ENCODE measurements at places on chromosomes 6 and 20.

DNA sequence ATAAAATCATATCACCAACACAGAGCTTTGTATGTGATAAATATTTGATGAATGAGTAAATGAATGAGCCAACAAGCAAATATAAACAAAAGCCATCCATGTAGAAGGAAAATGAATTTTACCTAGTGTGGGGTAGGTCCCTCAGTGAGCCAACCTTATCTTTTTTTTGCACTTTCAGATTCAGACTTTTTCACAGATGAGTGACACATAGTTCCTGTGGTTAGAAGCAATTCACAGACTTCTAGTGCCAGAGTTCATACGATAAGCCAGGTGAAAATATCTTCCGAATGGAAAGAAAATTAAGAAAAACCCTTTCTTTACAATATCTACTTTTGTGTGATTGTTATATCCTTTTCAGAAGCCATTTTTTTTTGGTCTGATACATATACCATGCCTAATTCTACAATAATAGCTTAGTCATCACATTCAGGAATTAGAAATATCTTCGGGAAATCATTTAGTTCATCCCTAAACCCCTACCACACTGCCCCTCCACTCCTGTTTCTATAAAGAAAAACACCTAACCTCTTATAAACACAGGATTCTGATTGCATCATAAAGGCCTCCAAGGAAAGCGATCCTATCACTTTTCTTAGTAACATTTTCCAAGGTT is 82.7 kb upstream of the CNR1 start:
- no peak for DNase-seq

- DNase-seq, result no peak
These were observed 55.2 kb upstream of the RNF24 start for GRCh38 chr20:4070323-4071177.

DNA sequence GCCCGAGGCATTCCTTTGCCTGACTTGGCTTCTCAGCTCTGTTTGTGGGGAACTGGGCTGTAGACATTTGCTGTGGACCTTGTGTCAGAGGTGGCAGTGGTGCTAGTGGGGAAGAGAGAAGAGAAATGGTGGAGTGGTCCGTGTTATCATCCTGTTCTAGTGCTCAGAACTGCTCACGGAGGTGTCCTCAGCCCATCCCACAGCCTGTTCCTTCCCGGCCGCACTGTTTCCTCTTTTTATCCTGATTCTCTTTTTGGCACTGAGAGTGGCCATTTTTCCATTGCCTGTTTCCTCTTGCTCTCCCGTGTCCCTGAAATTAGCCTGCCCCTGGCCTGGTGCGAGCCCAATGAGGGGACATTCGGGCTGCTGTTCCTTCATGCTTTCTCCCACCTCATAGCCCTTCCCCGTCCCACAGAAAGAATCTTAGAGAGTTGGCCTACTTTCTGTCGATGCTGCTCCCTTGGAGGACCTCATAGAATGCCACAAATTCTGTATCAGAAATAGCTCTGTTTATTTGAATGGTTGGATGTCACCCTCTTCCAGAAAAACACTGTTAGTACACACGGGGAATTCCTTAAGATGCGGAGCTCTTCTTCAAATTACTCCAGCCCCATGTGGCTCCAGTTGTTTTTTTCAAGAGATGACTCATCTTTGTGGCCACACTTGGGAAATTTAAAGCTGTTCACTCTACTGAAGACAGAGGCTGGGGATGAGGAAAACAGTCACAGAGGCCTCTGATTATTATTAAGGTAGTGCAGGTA is 26.1 kb downstream of the FARS2 start:
- DNase-seq, result peak; percentile 40

DNA sequence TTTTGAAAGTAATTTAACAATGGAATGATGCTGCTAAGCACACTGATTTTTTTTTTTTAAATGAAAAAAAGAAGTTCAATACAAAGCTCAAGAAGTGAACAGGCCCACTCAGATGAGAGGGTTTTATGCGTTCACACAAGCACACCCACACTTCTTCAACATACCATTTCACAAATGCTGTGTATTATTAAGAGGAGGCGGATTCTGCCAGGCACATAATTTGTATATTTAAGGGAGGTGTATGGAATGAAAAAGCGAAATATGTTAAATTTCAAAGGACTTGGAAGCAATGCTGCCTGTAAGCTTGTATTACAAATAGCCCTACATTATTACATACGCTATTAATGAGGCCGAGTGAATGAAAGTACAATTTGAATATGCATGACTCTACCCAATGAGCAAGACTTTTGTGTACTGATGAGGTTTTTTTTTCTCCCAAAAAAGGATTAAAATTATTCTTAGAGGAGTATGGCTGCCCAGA is 123.9 kb downstream of the INSM1 start:
- no peak for DNase-seq

DNA sequence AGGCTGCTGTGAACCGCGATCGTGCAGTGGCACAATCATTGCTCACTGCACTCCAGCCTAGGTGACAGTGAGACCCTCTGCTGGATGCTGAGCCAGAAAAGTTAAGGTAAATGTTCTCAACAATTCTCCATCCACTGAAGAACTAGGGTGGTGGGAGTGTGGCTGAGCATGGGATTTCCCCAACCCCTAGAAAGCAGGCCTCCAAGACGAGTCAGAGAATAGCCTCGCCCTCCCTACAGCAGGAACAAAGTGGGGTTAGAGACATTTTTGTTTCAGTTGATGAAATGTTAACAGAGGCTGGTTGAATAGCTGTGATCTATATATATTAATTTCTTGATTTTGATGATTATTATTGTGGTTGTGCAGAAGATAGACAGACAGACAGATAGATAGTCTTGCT is 6.1 kb upstream of the ALDH8A1 start:
- DNase-seq, result no peak

GRCh38 chr6:123716506-123716905 is 79.8 kb upstream of the TRDN start:
- no peak for DNase-seq

DNA sequence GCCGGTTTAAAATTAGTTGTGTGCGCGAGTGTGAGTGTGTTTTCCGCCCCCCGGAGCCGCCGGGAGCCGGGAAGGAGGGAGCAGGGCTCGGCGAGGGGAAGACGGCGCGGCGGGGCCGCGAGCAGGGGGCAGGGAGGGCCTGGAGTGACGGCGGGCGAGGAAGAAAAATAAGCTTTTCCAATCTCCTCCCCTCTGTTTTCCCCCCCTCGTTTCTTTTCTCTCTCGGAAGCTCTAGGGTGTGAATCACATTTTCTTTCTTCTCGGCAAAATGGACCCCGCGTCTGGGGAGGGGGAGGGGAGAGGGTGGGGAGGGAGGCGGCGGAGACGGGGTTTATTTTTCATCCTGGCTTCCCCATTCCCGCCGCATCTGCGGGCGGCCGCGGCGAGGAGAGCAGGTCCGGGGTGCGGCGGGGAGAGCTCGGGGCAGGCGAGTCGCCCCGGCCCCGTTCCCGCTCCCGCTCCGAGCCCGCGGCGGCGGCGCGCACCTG is 881 bp downstream of the BICRAL start:
- peak; percentile 58 for DNase-seq

DNA sequence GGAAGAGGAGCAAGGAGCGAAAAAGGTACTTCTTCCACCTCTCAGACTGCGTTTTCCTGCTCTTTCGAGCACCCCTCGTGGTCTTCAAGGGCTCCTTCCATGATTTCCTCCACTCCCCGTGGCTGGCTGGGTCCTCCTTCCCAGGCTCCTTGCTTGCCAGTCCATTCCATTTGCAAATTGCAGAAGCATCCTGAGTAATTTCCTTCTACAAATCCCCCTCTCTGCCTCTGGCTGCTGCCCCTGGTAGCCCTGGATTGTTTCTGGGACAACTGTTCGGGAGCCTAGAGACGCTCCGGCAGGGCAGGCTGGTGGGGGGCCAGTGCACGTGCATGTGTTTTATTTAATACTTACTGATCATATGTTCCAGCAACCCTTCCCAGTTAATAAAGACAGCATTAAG is 173.1 kb downstream of the ZMYND8 start:
- DNase-seq, result no peak

DNA sequence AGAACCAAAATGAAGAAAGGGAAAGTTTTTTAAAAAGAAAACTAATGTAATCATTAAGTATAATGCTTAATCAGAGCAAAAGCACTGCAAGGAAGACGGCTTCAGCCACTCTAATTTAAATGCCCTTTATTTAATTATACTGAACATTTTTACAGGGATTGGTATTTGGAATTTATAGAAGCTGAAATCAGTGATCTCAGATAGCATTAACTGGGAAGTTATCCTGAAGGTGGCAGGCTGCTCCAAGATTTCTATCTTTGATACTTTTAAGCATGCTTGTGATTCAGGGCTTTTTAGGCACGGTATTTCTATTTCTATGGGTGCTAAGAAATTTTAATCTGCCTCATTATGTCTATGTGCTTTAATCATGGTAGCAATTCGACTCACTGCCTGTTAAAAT is 1.3 kb upstream of the NDUFAF4 start:
- no peak for DNase-seq

- no peak for DNase-seq
These were observed 40.2 kb downstream of the PGM3 start for GRCh38 chr6:83152913-83153312.
